ENCODE measurements at places on chromosomes 16 and 17.

- H3K4me3 ChIP-seq = no peak overlapping the region
- no peaks in the 10 kb centered on the region for H3K4me1 ChIP-seq
- no peaks in the 10 kb centered on the region for H3K36me3 ChIP-seq
- no peak for DNase-seq
- peaks cover 87% of the 10 kb centered on the region for H3K27me3 ChIP-seq
- H3K27ac ChIP-seq = no peak overlapping the region
Observed at GRCh38 chr17:39599665-39600231, 8.0 kb downstream of the NEUROD2 start.

- H3K27ac ChIP-seq = no peak overlapping the region
- no peak overlapping the region for H3K4me3 ChIP-seq
- no peak for DNase-seq
- H3K36me3 ChIP-seq = no peaks in the 10 kb centered on the region
- no peaks in the 10 kb centered on the region for H3K4me1 ChIP-seq
Observed at GRCh38 chr16:82852388-82853008, 225.7 kb downstream of the CDH13 start.

- DNase-seq = no peak
- H3K36me3 ChIP-seq = no peaks in the 10 kb centered on the region
- H3K27me3 ChIP-seq = no peaks in the 10 kb centered on the region
- H3K4me1 ChIP-seq = peaks cover 4% of the 10 kb centered on the region
- peak within 1 kb of the TSS; percentile 95 for H3K27ac ChIP-seq
Observed at GRCh38 chr16:67528222-67528869, at the start of gene RIPOR1. Gene RIPOR1, plus strand, starts transcription at chr16:67528829. Its CDS starts 9,618 bp downstream, at chr16:67538447.

GRCh38 chr17:39573447-39574298 lies 34.0 kb downstream of the NEUROD2 start:
- peak; percentile 76 for DNase-seq
- H3K36me3 ChIP-seq = no peaks in the 10 kb centered on the region
- H3K27me3 ChIP-seq = no peaks in the 10 kb centered on the region

GRCh38 chr17:3926860-3927627 lies 10.8 kb upstream of the P2RX1 start:
- H3K36me3 ChIP-seq = no peaks in the 10 kb centered on the region
- H3K4me3 ChIP-seq = no peak overlapping the region
- no peaks in the 10 kb centered on the region for H3K4me1 ChIP-seq
- no peaks in the 10 kb centered on the region for H3K27me3 ChIP-seq
- H3K27ac ChIP-seq = no peak overlapping the region
- no peak for DNase-seq

DNA sequence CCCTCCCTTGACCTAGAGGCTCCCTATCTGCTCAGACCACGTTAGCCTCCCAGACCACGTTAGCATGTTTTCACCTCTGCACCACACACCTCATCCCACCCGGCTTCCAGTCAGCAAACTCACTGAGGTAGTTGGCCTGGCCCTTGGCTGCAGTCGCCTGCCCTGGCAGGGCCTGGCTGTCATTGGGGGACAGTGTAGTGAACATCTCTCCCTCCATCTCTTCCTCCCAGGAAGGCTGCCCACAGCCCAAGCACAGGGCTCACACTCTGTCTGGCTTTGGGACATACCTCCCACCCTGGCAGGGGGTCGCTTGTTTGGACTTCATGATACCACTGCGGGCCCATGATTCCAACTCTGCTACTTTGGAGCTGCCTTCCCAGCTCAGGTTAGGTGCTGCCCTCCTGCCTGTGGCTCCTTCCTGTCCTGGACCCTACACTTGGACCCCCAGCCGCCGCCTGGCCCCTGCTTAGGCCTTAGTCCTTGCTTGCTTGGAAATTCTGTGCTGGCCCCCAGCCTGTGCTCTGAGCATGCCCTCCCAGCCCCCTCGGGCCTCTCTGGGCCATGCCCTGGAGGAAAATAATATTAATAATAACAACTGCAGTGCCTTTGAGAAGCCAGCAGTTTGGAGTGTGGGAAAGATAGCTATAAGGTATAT lies 167.7 kb downstream of the COPRS start:
- H3K4me3 ChIP-seq = no peak overlapping the region
- H3K27me3 ChIP-seq = no peaks in the 10 kb centered on the region
- peaks cover 11% of the 10 kb centered on the region for H3K4me1 ChIP-seq
- DNase-seq = no peak
- H3K27ac ChIP-seq = no peak overlapping the region
- no peaks in the 10 kb centered on the region for H3K36me3 ChIP-seq

GRCh38 chr17:75440738-75441448 lies 15.5 kb upstream of the TMEM94 start:
- peak; percentile 50 for DNase-seq
- H3K4me3 ChIP-seq = no peak overlapping the region

DNA sequence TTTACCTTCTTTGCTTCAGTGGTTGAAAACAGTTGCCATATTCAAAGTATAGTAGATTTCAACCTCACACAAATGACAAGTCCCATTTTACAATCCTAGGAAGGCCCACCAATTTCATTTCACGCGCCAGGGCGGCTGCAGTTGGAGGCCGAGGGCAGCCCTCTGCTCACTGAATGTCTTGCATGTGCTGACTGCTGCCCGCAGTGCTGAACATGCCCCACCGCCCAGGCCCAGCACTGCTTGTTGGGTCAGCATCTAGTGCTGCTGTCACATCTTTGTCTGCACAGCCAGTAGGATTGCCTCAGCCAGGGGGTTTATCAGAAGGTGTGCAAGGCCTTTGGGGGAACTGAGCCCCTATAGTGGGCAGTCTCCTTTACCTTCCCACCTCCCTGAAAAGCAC lies 11.5 kb downstream of the SMCR8 start:
- H3K4me3 ChIP-seq = no peak overlapping the region
- no peak overlapping the region for H3K27ac ChIP-seq
- no peaks in the 10 kb centered on the region for H3K4me1 ChIP-seq
- peaks cover 16% of the 10 kb centered on the region for H3K36me3 ChIP-seq
- H3K27me3 ChIP-seq = no peaks in the 10 kb centered on the region
- no peak for DNase-seq

Data from fibroblast of lung (primary cell).